ENCODE measurements at places on chromosomes 11 and 22.

GRCh38 chr11:65417702-65418430, 4.7 kb upstream of the NEAT1 start:
- DNase-seq: peak; percentile 72

- DNase-seq: no peak
Measured at GRCh38 chr11:78688460-78688859, 113.8 kb upstream of the NARS2 start.

- DNase-seq: no peak
Measured at GRCh38 chr11:61659413-61660196, 20.6 kb upstream of the DAGLA start.

GRCh38 chr11:19846654-19847305, 134.1 kb downstream of the NAV2 start:
- DNase-seq: no peak

GRCh38 chr11:13366266-13367026, 88.9 kb downstream of the BMAL1 start:
- no peak for DNase-seq

DNA sequence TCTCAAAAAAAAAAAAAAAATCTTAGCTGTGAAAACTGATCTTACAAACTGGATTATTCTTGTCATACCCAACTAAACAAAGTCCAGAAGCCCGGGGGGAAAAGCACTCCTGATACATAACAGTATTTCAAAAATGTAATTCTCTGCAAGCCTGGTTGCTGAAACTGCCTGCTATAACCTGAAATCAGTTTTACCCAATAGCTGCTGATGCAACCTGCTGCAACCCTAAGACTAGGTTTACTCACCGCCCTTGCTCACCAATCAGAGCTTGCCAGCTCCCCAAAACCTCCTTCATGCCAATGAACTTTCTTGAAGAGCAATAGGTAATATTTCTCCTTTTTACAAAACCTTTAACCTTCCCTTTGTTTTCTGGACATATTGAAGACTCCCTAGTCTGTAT, 12.4 kb downstream of the FGF19 start:
- no peak for DNase-seq

GRCh38 chr11:35261197-35261596, 122.2 kb downstream of the CD44 start:
- DNase-seq: no peak

DNA sequence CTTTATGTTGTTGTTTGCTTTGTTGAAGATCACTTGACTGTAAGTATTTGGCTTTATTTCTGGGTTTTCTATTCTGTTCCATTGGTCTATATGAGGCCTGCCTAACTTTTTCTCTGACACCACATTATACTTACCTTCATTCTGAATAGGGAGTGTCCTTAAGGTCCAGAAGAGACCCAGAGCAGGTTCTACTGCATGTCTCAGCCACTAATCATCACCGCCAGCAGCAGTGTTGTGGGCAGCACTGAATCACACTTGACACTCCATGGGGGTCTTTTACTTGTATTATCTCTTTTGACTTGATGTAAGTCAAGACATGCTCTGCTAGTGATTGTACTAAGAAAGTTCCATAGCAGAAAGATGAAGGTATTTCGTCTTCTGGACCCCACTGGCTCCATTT, 274.9 kb downstream of the TENM4 start:
- no peak for DNase-seq

DNA sequence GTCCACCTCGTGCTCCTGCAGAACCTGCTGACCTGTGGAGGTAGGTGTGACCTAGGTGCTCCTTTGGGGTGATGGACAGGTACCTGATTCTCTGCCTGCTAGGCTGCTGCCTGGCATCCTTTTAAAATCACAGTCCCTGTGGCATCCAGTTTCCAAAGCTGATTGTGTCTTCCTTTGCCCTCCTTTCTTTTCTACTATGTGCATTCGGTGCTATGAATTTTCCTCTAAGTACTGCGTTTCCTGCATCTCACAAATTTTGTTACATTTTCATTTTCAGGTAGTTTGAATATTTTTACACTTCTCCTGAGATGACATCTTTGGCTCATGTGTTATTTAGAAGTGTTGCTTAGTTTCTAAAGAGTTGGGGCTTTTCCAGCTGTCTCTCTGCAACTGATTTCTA, 30.9 kb upstream of the PPP6R3 start:
- DNase-seq: no peak

- no peak for DNase-seq
Measured at GRCh38 chr11:47245611-47246357, 2.8 kb downstream of the ACP2 start.

GRCh38 chr22:39234867-39235687, 9.7 kb downstream of the PDGFB start:
- DNase-seq: no peak

DNA sequence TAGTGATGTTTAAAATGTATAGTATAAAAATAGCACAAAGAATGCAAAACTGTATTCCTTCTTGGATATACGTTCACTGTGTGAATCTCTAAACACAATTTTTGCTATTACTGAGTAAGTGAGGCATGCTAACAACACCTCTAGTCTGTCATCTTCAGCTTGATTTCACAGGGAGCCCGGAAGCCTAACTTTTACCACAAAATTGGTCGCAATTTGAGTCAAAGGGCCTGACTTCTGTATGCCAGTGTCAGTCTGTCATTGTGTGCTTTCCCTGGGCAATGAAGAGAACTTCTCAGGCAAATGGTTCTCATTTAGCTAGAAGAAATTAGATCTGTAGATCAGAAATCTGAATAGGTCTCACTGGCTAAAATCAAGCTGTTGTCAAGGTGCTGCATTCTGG, 1059.5 kb downstream of the FAM181B start:
- DNase-seq: no peak

DNA sequence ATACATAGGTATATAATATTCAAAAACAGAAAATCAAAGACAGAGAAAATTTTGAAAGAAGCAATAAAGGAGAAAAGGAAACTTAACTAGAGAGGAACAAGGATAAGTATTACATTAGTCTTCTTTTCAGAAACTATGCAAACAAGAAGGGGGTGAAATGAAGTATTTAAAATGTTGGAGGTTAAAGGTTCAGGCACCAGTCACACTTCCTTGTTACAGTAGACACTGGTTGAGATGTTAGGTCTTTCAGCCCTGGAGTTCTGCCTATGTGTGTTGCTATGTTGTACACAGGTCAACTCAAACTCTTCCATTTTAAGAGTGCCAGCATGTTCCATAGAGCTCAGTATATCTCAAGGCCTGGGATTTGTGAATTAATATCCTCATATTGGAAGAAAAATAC, 6.0 kb upstream of the MS4A4A start:
- DNase-seq: no peak

DNA sequence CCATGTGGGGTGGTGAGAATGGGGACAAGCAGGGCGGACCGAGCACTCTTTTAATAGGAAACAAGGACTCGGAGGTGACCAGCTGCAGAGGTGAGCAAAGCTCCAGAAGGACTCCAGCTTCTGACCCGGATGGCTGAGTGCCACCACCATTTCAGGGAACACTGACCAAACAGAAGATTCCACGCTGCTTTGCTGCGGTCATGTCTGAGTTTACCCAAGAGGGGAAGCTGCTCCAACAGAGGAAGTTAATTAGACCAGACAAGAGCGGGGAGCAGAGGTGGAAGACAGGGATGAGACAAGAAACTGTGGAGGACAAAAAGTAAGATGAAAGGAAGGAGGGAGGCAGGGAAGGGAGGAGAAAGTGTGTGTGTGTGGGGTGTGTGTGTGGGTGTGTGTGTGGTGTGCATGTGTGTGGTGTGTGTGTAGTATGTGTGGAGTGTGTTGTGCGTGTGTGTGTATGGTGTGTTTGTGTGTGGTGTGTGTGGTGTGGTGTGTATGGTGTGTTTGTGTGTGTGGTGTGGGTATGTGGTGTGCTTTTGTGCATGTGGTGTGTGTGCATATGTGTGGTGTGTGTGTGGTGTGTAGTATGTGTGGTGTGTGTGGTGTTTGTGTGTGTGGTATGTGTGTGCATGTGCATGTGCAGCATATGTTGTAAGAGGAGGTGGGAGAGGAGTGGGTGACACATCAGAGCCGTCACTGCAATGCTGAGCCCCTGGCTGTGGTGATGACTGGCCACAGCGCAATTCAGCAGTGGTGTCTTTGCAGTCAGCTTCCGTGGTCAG, 82.2 kb upstream of the AKIP1 start:
- no peak for DNase-seq

GRCh38 chr11:492427-493226, 14.4 kb downstream of the RNH1 start:
- no peak for DNase-seq

DNA sequence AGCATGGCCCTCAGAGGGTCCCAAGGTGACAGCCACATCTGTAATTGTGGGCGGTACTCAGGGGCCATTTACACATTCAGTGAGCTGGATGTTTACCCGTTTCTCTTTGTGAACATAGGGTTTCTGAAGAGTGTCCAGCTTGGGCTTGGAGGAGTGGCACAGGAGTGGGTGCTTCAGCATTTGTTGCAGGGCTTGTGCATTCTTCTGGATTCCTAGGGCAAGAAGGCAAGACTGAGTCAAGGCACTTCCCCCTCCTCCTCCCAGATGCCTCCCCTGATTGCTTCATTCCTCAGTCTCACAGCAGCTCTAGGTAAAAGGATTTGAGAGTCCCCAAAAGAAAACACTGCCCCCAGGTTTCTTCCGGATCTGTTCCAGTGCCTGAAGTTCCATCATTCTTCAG, 95.4 kb downstream of the RNF169 start:
- DNase-seq: no peak

DNA sequence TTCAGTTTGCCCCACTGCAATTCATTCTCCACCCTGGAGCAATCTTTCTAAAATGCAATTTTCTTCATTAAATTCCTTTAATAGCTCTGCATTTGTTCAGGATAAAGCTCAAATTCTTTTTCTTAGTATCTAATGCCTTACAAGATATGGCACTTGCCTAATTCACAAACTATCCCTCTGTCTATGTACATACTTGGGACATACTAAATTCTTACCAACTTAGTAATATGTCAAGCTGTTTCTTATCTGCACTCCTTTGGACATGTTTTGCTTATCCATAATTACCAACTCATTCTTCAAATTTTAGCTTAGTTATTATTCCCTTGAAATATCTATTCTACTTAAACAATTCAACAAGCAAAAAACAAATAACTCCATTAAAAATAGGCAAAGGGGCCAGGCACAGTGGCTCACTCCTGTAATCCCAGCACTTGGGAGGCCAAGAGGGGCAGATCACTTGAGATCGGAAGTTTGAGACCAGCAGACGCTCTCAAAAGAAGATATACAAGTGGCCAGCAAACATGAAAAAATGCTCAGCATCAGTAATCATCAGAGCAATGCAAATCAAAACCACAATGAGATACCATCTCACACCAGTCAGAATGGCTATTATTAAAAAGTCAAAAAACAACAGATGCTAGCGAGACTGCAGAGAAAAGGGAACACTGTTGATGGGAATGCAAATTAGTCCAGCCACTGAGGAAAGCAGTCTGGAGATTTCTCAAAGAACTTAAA, 96.9 kb downstream of the FAM76B start:
- no peak for DNase-seq

GRCh38 chr11:34356913-34357700, 703 bp downstream of the ABTB2 start:
- DNase-seq: peak; percentile 55

- DNase-seq: no peak
Measured at GRCh38 chr11:126927623-126928022, 72.9 kb downstream of the KIRREL3 start.

DNA sequence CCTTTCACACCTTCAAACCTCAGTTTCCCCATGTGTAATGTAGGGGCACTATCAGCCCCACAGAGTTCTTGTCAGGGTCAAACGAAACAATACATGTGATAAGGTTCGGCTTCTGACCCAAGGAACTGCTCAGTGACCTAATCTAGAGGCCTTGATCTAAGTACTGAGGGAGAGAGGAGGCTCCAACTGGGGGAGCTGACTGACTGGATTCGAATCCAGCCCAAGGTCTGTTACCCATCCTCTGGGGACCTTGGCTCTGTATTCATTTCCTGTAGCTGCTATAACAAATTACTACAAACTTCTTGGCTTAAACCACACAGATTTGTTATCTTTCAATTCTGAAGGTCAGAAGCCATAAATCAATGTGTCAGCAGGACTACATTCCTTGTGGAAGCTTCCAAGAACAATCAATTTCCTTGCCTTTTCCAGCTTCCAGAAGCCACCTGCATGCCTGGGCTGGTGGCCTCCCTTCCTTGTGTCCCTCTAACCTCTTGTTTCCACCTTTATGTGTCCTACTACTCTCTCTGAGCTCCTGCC, 10.7 kb upstream of the ANAPC15 start:
- DNase-seq: no peak

DNA sequence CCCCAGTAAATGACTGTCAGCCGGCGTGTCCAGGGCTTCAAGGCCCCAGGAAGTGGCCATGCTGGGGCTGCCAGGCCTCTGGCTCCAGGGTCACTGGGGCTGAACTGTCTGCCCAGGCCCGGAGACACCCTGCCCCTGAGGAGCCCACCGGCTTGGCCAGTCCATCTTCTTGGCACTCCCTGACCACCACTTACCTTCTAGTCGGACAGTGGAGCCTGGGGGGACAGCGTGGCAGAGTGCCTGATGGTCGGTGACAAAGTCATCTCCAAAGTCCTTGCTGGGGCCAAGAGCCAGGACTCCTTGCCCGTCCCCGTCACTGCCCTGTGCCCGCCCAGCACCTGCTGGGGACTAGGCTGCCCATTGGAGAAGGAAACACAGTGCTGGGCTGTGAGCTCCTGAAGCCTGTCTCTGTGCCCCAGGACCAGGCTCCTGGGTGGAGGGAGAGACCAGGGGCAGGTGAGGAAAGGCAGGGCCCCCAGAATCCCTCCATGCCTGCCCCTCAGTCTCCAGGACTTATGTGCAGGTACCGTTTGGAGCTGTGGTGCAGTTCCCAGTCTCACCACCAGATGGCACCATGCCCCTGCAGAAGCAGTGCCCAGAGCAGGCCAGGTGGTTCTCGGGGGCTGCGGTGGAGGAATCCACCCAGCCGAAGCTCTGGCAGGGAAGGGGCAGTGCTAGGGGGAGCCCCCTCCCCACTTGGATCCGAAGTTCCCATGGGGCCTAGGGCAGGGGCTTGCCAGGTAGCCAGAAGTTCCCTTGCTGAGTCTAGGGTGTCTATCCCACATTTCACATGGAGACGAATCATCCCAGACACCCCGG, 6.0 kb upstream of the CCDC188 start:
- DNase-seq: peak; percentile 90

GRCh38 chr22:30181459-30182349, 64.9 kb downstream of the LIF start:
- no peak for DNase-seq

DNA sequence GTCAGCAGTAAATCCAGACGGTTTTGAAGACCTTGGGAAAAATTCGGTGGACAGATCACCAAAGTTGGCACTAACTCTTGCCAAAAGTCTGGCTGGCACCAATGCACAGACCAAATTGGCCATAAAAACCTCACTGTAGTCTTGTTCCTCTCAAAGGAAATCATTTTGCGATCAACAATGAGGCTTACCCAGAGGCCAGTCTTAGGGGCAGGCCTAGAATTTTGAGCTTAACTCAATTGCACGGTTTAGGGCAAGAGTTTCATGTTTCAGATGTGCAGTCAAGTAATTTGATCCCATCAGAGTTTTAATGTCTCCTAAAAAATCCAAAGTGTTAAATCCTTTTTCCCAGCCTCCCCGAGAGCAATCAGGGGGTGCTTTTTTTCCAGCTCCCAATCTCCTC, 19.0 kb downstream of the MPPED2 start:
- DNase-seq: no peak
